HS-5 (cell line): ENCODE measurements at places on chromosomes 3 and 15.

- DNase-seq = peak; percentile 11
Observed at GRCh38 chr3:25849641-25850385, 59.9 kb downstream of the OXSM start.

- no peak for DNase-seq
Observed at GRCh38 chr3:123371426-123371825, 77.5 kb downstream of the ADCY5 start.

DNA sequence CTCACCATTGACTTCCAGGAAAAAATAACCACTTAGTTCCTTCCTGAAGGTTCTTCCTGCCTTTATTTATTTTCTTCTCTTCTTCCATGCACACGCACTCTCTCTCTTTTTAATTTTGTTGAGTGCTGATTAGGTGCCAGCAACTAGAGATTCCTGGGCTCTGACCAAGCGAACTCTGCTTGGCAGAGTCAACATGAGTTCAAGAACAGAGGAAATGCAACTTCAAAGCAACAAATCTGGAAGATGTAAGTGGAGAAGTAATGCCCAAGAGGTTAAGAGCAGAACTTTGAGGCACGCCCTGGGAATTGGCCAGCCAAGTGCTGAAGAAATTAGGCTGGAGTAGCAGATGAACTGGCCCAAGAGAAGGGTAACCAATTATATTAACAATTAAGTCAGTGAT, 8.5 kb downstream of the ERC2 start:
- DNase-seq = no peak

- DNase-seq = no peak
Observed at GRCh38 chr3:73685061-73685460, 60.3 kb upstream of the PDZRN3 start.

DNA sequence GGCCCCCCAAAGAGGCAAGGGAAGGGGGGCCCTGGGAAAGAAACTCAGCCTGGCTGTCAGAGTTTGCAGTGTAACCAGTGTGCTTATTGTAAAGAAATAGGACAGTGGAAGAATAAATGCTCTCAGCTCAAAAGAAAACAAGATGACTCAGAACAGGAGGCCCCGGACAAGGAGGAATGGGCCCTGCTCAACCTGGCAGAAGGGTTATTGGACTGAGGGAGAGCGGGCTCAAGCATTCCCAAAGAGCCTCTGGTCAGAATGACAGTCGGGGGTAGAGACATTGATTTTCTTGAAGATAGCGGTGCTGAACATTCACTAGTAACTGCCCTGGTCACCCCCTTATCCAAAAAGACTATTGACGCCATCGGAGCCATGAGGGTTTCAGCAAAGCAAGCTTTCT, 100.4 kb upstream of the OSBPL11 start:
- DNase-seq = no peak

DNA sequence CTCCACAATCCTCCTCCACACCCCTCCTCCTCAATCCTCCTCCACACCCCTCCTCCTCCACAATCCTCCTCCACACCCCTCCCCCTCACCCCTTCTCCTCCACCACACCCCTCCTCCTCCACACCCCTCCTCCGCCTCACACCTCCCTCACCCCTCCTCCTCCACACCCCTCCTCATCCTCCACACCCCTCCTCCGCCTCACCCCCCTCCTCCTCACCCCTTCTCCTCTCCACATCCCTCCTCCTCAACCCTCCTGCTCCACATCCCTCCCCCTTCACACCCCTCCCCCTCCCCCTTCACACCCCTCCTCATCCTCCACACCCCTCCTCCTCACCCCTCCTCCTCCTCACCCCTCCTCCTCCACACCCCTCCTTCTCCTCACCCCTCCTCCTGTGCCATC, 69.8 kb upstream of the BLM start:
- no peak for DNase-seq
